SK-N-SH treated with all-trans-retinoic acid at 6 μM for 48 hours (cell line): ENCODE measurements at places on chromosomes 6 and 20.

- peak; percentile 25; the same call in 1 of the 3 replicates for ATAC-seq
Measured at GRCh38 chr20:41185013-41185757, 47.8 kb downstream of the PLCG1 start.

DNA sequence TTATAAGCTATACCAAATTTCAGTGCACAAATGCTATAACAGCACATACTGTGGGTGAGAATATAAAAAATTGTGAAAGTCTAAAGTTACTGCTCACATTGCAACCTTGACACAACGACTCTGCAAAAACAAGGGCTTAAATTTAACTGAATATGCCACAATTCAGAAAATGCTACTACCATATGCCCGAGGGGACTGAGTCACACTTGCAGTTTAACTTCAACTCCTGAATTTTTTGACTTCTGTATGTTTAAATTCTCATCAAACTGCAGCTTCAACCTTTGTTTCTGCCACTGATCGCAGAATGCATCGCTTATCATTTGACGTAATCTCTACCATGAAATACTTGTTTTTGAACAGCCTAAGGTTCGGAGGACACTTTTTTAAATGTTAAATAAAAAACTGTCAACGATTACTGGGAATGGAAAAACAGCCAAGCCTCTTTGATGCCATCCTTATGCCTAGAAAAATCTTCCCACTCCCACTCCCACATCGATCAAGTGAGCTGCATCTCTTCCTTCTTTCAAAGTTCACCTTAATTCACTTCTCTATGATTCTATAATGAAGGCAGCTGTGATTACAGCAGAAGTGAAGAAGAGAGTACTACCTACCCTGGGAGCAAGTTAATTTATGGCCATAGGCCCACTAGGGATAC, 136.5 kb downstream of the ATXN1 start:
- ATAC-seq: peak; percentile 19; the same call in 2 of the 3 replicates

DNA sequence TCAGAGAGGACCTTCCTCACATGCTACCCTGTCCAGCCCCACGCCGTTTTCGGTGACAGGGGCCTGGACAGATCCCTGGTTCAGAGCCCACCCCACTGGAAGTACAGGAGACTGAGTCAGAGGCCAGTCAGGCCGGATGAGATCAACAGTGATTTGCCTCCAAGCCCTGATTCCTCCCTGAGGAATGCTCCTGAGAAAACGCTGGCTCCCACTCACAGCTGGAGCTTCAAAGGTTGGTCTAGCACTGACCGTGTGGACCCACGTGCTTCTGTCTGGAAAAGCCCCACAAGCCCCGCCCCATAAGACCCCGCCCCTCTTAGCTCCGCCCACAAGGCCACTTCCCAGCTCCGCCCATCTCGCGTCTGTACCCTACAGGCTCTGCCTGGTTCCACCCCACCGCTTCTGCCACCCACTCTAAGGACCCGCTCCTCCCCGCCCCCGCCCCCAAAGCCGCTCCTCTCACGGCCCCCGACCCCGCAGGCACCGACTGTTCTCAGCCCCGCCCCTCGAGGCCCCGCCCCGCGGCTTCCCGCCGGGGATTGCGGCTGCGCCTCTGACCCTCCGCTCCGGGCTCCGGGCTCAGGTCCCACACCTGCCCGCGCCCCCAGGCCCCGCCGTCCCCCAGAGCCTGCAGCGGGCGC, 64.9 kb upstream of the BHLHE23 start:
- ATAC-seq: peak; percentile 63

GRCh38 chr20:62898970-62899632, 27.2 kb downstream of the DIDO1 start:
- ATAC-seq: no peak

DNA sequence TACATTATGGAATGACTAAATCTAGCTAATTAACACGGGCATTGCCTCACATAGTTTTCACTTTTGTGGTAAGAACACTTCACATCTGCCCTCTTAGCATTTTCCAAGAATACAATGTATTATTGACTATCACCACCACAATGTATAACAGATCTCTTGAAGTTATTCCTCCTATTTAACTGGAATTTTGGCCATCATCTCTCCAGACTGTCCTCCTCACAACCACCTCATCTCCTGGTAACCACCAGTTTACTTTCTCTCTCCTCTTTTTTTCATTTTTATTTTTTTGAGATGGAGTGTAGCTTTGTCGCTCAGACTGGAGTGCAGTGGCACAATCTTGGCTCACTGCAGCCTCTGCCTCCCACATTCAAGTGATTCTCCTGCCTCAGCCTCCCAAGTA, 8.2 kb upstream of the SHLD1 start:
- ATAC-seq: no peak

DNA sequence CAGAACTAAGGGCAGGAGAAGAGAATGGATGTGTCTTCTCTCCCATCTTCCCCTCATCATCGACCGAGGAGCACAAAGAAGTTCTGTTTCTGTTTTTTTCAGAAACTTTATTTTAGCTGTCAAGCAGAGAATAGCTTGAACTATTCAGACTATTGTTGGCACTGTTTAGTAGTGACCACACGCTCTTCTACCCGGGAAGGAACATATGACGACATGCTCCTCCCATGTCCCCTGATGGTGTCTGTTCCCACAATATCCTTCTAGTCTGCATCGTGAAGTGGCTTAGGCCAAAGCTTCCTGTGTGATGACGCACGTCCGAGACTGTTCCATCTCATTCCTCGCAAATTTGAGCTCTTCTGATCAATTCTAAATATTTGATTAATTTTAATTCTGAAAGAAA, 27.2 kb upstream of the KIF25 start:
- ATAC-seq: no peak

- ATAC-seq: no peak
Measured at GRCh38 chr6:75149240-75149639, 56.6 kb downstream of the COL12A1 start.

DNA sequence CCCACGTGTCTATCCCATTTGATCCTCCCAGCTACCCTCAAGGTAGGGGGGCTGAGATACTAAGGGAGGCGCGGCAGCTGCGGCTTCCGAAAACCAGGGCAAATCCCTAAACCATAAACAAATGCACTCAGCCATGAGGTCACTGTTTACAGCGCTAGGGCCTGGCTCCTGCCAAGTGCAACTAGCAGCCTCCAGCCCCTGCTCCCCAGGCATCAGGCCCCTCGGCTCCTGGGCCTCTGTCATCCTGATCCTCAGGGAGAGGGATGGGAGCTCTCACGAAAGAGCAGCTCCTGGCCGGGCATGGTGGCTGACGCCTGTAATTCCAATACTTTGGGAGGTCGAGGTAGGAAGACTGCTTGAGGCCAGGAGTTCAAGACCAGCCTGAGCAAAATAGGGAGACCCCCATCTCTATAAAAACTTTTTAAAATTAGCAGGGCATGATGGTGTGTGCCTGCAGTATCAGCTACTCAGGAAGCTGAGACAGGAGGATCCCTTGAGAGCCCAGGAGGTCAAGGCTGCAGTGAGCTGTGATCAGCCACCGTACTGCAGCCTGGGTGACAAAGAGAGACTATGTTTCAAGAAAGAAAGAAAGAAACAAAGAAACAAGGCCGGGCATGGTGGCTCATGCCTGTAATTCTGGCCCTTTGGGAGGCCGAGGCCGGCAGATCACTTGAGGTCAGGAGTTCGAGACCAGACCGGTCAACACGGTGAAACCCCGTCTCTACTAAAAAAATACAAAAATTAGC, 42.5 kb upstream of the TLDC2 start:
- no peak for ATAC-seq

GRCh38 chr6:131951576-131952230, 531 bp upstream of the CCN2 start:
- ATAC-seq: no peak

- ATAC-seq: peak; percentile 82
Measured at GRCh38 chr6:134097114-134097707, 44.8 kb upstream of the SLC2A12 start.

- ATAC-seq: no peak
Measured at GRCh38 chr6:162580619-162581018, 146.9 kb downstream of the PRKN start.

DNA sequence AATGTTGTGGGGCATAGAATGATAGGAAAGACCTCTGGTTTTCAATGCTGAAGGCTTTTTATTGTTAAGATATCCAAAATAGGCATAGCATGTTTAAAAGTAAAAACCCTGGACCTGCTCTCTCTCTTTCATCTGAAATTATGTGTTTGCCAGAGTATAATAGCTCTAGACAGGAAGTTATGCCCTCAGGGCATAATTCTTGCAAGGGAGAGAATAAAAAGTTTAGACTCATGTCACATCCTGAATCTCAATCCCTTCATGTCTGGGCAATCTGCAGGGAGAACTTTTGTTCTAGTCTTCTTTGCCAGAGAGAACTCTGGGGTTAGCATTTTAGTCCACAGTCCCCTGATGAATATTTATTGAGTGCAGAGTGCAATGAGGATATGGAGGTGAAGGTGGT, 297.3 kb upstream of the FLRT3 start:
- ATAC-seq: no peak

DNA sequence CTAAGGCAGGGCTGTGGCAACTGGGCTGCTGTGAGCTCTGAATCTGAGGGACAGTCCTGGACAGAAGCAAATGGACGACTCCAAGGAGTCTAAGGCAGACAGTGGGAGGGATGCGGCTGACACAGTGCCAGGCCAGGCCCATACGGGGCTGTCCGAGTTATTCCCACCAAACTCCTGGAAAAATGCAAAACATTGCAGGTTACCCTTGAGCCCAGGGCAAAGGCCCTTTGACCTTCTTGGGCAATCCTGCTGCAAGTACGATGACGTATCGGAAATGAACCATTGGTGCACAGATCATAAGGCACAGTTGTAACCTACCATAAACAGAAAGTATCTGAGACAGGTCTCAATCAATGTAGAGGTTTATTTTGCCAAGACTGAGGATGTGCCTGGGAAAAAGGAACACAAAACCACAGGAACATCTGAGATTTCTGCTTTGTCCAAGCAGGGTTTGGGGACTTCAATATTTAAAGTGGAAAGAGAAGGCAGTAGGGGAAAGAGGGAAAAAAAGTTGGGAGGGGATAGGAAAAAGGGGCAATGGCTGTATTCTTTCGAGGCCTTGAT, 118.9 kb downstream of the DACT2 start:
- no peak for ATAC-seq

GRCh38 chr20:40942775-40943174, 85.8 kb upstream of the TOP1 start:
- ATAC-seq: no peak

- ATAC-seq: peak; percentile 60; the same call in 2 of the 3 replicates
Measured at GRCh38 chr6:19301980-19302379, 535.2 kb upstream of the ID4 start.

- peak; percentile 82 for ATAC-seq
Measured at GRCh38 chr6:21731411-21732031, 138.0 kb downstream of the SOX4 start.

DNA sequence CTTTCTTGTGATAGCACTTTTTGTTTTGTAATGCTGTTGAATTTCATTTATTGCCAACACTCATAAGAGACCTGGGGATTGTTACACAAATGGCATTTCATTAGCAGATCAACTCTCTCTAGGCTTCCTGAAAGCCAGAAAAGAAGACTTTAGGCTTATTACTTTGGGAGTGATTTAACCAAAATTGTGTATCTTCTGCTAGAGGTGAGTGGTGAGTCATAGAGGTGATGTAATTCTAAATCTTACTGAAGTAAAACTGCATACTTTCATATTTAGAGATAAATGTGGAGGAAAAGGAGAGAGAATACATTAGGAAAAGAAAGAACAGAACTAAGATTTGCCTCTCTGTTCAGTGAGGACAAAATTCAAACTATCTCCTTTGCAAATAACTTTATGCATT, 304.7 kb upstream of the RGS17 start:
- no peak for ATAC-seq

DNA sequence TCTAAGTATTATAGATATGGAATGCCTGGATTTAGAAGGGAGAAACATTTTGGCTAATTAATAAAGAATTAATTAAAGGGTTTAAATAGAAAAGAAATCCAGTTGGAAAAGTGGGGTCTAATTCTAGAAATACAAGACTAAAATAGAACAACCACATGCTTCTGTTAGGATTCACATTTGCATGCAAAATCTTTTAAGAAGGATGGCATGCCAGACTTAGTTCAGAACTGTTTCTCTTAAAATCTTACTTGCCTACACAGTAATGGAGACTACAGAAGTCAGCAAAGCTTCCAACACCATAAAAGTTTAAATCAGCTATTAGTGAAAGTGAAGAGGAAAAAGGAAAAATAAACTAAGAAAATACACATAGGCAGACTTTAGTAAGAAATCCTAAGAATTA, 32.7 kb upstream of the KATNA1 start:
- no peak for ATAC-seq

GRCh38 chr6:2221726-2222274, 23.6 kb downstream of the GMDS start:
- ATAC-seq: no peak

GRCh38 chr20:54843865-54844264, 368.5 kb downstream of the DOK5 start:
- no peak; the same call in 2 of the 3 replicates for ATAC-seq

DNA sequence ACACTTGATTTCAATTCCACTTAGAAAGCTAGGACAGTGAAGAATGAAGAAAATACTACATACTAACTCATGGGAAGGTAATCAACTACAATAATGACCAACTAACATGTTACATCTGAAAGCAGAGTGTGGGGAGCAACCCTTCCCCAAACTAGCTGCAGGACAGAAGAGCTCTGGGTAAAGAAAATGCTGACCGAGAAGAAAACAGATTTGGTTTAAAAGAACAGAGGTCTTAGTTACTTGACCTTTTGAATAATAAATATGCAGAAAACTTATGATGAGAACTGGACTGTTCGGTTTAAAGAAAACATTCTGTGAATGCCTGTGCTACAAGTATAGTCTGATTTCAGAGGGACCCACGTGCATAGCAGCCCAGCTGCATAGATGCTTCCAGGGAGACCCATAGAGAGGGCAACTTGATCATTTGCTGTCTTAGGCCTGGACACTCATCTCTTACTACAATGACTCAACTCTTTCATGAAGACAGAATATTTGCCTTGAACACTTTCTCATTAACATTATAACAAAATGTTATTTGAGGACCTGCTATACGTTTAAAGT, 53.5 kb downstream of the RALGAPA2 start:
- no peak for ATAC-seq

GRCh38 chr6:136890194-136890839, 31.8 kb upstream of the SLC35D3 start:
- peak; percentile 59; the same call in 2 of the 3 replicates for ATAC-seq

GRCh38 chr6:106316375-106316766, 9.2 kb downstream of the ATG5 start:
- ATAC-seq: peak; percentile 38; the same call in 1 of the 3 replicates

DNA sequence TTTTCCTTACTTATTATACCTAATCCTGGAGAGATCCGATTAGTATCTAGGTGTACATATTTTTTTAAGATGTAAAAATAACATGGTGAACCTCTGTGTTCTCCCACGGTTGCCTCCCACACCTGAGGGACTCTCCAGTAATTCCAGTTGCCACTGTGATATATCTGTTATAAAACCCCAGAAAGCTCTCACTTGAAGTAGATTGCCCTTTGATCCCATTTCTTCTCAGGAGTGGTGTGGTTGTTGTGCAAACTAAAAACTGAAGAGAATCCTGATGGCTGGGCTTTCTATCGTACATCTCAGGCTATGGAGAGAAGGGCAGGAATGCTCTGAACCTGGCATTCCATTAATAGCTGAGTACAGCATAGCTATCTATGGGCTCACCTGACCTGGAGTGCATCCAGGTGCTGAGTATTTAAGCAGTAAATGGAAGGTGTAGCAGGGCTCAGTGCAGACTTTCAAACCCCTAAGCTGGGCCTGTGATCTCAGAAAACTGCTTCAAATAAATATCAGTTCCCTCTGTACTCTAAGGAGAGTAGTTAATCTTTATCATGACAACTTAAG, 41.0 kb downstream of the VGLL2 start:
- ATAC-seq: no peak

GRCh38 chr6:118705544-118706491, 54.4 kb upstream of the CEP85L start:
- ATAC-seq: no peak; the same call in 2 of the 3 replicates

GRCh38 chr20:44071057-44071456, 115.9 kb downstream of the JPH2 start:
- no peak for ATAC-seq
